ENCODE measurements at places on chromosomes 11 and 22.

GRCh38 chr11:69982690-69983570 lies 95.2 kb upstream of the ANO1 start:
- no peak for DNase-seq

DNA sequence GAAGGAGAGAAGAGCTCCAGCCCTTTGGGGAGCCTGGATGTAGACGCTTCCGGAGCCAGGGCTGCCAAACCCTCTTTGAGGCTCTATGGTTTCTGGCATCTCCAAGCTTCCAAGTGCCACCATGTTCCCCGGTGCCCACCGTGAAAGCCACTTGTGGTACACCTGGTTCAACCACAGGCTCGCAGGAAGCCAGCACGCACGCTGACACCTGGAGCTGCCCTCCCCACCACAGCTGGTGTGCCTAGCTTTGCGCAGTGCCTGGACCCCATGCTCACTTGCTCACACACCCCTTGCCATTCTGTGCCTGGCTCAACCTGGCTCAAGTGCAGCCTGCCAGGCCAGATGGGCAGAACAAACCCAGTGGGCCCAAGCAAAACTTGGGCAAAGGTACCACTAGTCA lies 831.4 kb downstream of the DLG2 start:
- no peak for DNase-seq

DNA sequence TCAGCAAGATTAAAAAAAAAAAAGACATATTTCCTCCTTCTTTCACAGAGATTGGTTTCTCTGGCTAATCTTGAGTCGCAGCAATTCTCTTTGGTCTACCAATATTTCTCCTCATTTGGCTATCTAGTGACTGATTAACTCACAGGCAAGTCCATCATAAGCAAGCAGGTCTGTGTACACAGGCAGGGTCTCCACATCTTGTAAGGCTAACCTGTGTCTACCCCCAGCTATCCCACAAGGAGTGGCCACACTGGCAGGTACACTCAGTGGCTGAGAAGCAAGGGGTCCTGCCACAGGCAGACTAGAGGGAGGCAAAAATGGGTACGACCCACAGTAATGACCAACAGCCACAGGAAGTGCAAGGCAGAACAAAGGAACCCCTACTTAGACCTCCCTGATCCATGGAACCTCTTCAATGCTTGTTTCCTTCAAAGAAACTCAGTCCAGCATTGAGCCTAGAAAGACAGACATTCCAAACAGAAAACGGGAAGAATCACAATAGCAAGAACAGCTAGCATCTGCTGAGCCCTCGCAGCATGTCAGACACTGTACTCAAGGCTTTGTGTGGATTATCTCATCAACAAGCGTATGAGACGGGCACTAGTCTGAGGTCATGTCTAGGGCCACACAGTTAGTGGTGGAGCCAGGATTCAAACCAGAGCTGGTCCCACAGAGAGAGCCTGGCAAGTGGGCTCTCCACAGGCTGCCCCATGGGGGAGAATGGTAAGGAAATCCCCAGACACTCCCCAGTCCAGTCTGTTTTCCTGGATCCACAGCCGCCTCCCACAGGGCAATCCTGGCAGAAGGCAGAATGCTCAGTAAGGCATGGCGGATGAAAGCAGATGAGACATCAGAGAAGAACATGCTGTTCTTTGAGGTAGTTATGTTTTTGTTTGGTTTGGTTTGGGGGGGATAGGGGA lies 34.3 kb downstream of the PLEKHA7 start:
- DNase-seq = no peak

DNA sequence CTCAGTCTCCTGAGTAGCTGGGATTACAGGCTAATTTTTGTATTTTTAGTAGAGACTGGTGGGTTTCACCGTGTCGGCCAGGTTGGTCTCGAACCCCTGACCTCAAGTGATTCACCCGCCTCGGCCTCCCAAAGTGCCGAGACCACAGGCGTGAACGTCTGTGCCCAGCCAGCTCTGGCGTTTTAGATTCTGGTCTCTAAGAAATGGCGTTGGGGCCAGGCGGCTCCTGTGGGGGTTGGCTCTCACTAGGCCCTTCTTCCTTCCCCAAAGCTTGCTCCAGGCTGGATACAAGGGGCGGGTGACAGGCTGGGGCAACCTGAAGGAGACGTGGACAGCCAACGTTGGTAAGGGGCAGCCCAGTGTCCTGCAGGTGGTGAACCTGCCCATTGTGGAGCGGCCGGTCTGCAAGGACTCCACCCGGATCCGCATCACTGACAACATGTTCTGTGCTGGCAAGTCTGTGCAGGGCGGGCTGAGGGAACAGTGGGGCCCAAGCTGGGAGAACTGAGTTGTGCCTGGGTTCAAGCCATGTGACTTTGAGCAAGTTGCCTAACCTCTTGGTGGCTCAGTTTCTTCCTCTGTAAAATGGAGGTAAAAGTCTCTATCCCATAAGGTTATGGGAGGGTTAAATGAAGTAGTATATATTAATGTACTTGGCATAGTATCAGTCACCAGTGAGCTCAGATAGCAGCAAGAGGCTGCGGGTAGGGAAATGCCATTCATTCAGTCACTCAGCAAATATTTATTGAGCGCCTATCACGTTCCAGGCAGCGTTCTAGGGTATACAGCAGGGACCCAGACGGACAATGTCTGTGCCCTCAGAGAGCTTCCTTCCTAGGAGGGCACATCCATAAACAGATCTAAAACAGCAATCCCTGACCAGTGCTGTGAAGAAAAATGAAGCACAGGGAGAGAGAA lies 10.4 kb downstream of the F2 start:
- DNase-seq = no peak

DNA sequence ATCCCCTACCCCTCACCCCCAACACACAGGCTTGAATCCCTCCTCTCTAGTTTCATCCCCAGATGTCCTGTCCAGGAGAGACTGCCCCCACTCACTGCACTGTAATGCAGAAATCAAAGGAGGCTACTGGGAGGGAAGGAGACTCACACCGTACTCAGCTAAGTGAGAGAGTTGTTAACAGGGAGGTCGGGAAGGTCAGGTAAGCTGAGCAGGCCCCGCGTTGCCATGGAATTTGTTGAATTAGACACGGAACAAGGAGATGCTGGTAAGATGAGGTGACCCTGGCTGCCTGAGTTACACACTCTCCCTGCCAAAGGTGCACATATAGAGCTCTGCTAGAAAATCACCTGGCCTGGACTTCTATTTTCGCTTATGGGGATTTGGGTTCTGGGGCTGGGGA lies 197.9 kb downstream of the NXPE2 start:
- DNase-seq = no peak

GRCh38 chr11:46298699-46299433 lies 21.4 kb downstream of the CREB3L1 start:
- DNase-seq = no peak

- no peak for DNase-seq
Measured at GRCh38 chr11:10627291-10627690, 58.8 kb upstream of the LYVE1 start.

DNA sequence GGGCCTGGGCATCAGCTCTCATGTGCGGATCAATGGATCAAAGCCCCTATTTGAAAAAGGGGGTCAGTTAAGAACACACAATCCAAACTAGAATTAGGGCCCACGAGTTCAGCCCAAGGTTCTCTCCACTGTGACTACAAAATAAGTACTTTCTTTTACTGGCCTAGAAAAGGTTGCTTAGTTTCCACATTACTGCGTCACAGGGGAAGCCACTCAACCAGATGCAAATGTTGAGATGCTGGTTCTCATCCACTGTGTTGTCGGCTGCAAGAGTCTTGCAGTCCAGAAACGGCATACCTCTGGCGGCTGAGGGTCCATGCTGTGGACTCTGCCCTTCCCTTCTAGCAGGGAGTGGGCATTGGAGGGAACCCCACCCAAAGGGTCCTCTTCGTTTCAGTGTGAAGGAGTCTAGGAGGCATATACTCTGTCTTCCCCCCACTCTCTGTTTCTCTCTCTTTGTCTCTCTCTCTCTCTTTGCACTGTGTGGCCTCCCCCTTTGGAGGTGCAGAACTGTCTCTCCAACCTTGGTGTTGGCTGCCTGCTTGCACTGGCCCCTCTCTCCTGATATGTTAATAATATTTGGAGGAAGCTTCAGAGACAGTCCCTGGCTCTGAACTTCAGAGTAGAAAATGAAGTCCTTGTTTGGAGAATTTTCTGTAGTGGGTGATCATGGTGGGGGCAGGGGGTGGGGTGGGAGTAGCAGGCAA lies 99.0 kb upstream of the NNMT start:
- DNase-seq = no peak

DNA sequence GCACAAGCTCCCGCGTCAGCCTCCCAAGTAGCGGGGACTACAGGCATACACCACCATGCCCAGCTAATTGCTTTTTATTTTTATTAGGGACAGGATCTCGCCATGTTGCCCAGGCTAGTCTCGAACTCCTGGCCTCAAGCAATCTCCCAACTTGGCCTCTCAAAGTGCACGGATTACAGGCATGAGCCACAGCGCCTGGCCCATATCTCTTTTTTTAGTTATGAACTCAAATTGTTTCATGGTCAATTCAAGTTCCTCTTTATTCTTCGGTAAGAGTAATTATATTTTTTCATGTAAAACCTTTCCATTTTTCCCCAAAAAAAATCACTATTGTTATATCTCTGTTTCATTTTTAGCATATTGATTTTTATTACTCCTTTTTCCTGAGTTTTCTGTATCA lies 25.5 kb downstream of the FCHSD2 start:
- DNase-seq = no peak

- no peak for DNase-seq
Measured at GRCh38 chr11:112455791-112456190, 195.1 kb upstream of the PLET1 start.

DNA sequence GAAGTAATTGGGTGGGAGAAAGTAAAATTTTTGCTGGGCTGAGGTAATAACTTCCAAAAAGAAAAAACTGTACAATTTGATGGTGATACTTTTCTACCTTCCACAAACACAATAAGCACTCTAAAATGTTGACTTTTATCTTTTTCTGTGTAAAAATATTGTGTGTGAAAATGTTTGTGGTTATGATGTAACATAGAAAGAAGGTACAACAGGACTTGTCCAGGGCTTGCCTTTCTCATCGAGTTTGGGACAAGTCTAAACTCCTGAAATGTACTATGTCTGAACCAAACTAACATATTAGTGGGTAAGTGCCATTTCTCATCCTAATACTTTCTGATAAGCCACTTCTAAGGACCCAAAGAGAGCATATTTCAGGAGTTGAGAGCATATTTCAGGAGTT lies 174.2 kb upstream of the PDGFD start:
- DNase-seq = no peak

DNA sequence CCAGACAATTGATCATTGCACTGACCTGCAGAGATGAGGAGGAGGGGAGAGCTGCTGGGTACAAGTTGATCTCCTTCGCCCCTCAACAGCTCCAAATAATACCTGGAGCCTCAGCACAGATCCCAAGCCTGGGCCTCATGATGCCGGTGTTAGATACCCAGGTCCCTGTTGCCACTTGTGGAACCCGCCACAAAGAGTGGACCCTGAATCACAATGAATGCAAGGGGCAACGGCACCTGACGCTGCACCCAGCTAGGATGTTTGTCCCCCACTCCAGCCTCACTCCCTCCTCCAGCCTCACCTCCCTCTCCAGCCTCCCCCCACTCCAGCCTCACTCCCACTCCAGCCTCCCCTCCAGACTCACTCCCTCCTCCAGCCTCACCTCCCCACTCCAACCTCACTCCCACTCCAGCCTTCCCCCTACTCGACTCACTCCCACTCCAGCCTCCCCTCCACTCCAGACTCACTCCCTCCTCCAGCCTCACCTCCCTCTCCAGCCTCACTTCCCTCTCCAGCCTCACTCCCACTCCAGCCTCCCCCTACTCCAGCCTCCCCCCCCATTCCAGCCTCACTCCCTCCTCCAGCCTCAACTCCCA lies 879.0 kb downstream of the BRD1 start:
- no peak for DNase-seq

DNA sequence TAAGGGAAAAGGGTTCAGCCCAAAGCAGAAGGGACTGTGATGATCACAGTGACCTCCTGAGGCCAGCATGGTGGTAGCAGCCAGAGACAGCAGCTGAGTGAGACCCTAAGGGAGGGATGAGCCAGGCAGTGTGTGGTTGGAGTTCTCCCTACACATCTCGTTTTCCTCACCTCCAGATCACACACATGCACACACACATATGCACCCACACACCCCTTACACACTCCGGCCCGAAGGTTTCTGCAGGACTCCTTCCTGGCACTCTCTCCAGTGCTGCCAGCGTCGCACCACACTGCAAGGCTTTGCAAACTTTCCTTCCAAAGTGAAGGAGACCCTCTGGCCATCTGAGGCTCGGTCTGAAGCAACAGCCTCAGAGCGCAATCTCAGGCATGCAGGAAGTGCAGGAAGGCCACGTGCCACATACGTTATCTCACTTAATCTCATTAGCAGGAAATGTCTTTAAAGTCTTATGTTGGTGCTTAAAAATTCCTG lies 26.9 kb upstream of the TP53I11 start:
- DNase-seq = peak; percentile 73

GRCh38 chr11:22786475-22786874 lies 43.1 kb downstream of the SVIP start:
- no peak for DNase-seq

- peak; percentile 57 for DNase-seq
Measured at GRCh38 chr11:45332276-45332934, 46.3 kb upstream of the SYT13 start.

DNA sequence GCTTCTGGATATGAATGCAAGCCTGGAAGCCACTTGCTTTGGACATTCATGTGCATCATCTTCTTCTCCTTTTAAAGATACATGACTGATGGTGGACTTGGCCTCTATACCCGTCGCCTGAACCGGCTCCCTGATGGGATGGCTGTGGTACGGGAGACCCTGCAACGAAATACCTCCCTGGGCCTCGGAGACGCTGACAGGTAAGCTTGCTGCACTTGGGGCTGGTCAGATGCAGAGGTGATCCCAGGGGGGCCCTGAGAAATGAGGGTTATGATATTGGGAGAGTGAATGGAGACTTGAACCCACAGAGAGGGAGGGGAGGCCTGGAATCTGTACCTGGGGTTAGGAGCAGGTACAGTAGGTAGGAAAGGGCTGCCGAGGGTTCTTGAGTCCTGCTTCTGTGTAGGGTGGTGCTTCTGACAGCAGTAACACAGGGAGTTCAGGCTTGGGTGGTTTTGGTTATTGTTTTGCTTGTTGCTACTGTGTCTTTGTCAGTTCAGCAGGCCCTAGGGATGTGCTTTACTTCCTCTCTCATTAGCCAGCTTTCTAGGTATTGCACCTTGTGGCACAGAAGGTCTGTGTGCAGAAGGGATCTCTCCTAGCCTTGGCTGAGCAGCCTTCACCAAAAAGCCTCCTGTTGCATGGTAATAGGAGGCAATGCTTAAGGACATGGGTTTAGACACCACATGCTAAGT lies 176.1 kb downstream of the DBX1 start:
- no peak for DNase-seq

DNA sequence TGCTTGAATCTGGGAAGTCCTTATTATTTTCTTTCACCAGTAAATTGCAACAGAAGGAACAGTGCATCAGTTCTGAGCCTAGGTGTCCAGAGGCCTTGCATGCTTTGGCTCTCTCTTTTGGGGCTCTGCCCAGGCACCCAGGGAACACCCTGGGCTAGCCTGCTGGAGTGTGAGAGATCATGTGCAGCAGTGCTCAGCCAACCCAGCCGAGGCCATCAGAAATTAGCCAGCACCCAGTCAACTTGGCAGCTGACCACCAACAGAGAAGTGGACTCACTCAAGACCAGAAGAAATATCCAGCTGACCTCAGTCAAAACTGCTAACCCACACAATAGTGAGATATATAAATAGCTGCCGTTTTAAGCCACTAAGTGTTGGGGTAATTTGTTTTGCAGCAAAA lies 11.2 kb upstream of the P4HA3 start:
- no peak for DNase-seq
